ENCODE measurements at places on chromosomes 12 and 14.

DNA sequence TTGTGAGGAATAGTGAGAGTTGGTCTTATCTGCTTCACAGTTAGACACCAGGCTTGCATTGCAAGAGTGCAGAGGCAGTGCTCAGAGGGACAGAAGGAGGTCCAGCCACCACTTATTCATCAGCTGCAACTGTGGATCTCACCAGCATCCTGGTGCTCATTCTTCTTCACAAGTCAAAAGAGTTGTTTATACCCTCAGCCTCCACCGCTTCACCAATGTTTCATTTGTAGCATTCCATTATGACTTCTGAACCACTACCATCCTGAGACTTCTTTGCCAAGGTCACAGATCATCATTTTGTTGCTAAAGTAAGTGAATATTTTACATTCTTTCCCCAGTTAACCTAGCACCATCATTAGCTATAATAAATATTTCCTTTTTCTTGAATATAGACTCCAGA lies 230.5 kb upstream of the KITLG start:
- no peak for DNase-seq

DNA sequence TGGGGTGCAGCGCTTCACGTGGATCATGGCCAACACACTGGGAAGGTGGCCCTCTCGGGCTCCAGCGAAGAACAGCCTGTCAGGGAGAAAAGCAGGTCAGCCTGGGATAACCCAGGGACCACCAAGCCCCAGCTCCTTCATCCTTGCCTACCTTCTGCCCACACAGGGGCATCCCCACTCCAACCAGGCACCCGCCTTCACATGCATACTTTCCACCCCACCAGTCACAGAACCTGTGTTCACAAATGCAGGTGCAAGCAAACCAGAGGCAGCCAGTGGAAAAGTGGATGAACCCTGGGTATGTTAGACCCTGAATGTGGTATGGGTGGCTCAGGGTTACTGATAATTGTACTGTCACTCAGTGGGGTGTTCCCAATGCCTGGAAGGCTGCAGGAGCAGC lies 12.4 kb upstream of the CEBPE start:
- no peak for DNase-seq

GRCh38 chr12:171276-171675 lies 42.7 kb downstream of the SLC6A12 start:
- DNase-seq: no peak

- no peak for DNase-seq
Measured at GRCh38 chr14:69133206-69134125, 19.5 kb downstream of the DCAF5 start.

DNA sequence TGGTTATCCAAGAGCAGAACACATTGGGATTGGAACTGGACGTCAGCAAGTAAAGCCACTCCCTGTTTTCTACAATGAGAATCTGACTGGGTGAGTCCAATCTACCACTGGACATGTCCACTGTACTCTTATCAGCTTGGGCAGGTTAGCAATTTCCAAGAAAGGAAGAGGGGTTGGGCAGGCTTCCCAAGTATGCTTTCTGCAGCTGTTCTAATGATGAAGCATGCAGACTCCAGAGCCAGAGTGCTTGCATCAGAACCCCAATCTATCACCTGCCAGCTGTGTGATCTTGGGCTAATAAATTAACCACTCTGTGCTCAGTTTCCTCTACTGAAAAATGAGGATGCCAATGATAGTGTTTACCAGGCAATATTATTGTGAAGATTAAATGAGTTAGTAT lies 92.0 kb downstream of the EMP1 start:
- no peak for DNase-seq

GRCh38 chr12:56220611-56221231 lies 1.0 kb downstream of the RNF41 start:
- DNase-seq: no peak

DNA sequence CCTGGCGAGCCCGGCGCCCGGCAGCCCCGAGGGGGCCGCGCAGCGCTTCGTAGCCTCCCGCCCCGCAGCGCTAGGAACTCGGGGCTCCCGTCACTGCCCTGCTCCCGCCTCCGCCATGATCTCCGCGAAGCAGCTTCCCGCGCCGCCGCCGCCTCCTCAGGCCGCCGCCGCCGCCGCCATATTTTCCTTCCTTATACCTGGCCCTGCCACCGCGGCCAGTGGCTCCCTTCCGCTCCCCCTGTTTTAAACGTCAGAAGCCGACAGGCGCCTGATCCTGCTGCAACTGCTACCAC lies 286 bp downstream of the PPP4R3A start:
- no peak for DNase-seq

DNA sequence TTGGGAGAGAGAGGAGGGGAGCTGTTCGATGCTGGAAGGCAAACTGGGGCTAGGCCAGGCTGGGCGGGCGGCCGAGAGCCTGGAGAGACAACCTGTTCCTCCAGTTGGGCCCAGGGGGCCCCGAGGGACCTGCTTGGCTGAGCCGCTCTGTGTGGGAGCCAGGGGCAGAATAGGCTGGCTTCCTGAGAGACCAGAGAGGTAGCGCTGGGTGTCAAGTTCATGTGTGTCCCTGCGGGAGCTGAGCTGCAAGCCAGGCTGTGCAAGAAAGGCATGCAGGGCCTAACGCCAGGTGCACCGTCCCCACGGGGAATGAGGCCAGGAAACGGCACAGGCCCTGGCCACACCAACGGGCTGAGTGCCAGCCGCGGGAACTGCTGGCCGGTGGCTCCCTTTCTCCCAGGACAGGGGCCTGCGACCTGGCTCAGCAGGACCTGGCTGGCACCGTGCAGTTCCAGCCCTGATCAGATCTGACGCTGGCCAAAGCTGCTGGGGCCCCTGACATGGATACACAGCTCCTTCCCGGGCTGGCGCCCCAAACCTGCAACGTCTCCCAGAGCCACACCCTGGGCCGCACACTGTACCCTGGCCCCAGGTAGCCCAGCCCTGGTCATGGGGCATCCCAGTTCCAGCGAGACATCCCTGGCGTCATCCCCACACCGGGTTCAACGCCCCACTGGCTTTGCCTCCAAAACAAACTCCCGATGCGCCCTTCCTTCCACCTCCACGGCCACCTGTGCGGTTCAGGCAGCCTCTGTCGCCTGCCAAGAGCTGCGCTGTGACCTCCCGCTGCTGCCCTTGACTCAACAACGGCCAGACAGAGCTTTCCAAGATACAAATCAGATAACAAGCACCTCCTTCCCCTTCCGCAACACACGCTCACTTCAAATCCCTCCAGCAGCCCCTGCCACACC lies 65.0 kb downstream of the RFLNA start:
- no peak for DNase-seq

GRCh38 chr12:27838543-27839185 lies 58.6 kb upstream of the MANSC4 start:
- no peak for DNase-seq

DNA sequence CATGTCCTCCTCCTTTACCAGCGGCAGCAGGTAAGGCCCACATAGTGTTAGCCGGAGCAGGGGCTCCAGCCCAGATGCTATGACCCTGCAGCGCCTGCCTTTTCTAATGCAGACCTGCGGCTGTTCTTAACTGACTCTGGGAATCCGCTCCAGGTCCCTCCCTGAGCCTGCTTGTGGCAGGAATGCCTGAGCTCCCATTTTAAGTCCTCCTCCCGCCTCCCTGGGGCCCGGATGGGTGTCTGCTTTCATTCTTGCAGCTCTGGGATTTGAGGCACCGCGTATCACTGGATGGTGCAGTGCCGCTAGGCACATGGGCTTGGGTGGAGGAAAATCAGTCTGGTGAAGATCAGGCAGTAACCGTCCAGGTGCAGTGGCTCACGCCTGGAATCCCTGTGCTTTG lies 7.6 kb downstream of the TSPAN9 start:
- DNase-seq: no peak

DNA sequence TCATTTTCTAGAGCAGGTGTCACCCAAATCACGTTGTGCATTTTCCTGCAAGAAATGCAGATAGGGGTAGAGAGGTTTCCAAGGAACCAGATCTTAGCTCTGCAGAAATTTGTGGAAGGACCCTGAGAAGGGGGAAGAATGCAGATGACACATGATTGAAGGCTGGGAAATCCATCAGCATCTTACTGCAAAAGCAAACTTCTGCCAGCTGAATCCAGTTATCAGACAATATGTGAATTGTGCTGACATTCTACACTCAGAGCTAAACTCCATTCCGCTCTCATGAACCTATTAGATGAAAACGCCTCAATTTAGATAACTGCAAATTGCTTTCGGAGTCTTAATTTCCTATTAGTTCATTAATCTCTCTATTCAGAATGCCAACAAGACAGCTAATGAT lies 211.3 kb upstream of the NOS1 start:
- DNase-seq: no peak

DNA sequence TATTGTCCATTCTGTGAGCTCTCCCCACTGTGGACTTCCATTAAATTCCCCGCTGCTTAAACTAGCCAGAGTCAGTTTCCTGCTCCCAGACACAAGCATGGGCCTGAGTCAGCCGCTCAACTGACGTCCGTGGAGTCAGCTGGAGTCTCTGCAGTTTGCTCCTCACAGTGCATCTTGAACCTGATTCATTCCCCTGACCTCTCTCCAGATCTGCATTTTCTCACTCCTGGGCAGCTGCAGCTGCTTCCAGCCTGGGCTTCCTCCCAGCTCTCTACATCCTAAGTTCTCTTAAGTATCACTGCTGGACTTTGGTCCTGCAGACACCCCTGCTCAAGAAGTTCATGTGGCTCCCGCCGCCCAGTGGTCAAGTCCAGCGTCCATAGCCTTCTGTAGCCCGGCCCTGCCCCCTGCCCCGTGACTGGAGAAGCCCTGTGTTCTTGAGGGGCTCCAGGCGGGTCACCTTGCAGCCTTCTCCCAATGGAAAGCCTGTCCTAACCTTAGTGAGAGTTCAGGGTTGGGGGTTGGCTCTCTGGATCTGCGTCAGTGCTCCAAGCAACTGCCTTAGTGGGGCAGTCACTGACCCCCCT lies 20.0 kb downstream of the NFKBIA start:
- no peak for DNase-seq

- DNase-seq: no peak
Measured at GRCh38 chr14:63371033-63371432, 52.3 kb upstream of the GPHB5 start.

DNA sequence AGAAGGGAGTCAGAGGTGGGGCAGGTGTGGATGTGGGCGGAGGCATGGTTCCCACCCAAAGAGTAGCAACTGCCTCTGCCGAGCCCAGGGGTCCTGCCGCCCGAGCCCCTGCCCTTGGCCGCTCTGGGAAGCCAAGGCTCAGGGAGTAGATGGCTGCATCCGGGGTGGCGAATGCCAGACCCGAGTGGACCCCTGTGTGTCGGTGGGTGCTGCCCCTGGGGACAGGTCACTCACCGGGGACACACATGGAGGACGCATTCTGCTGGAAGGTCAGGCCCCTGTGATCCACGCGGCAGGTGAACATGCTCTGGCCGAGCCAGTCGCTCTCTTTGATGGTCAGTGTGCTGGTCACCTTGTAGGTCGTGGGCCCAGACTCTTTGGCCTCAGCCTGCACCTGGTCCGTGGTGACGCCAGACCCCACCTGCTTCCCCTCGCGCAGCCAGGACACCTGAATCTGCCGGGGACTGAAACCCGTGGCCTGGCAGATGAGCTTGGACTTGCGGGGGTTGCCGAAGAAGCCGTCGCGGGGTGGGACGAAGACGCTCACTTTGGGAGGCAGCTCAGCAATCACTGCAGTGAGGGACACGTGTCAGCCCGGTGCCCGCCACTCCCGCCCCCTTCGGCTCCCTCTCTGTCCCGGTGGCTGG lies 329.0 kb downstream of the TMEM121 start:
- DNase-seq: no peak

DNA sequence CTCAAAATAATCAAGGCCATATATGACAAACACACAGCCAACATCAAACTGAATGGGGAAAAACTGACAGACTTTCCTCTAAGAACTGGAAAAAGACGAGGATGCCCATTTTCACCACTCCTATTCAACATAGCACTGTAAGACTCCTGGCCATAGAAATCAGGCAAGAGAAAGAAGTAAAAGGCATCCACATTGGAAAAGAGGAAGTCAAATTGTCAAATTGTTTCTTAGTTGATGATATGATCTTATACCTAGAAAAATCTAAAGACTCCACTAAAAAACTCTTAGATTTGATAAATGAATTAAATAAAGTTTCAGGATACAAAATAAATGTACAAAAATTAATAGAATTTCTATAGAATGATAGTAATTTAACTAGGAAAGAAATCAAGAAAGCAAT lies 11.2 kb downstream of the OR8S1 start:
- DNase-seq: no peak

- no peak for DNase-seq
Measured at GRCh38 chr12:106139422-106140171, 843 bp upstream of the NUAK1 start.

DNA sequence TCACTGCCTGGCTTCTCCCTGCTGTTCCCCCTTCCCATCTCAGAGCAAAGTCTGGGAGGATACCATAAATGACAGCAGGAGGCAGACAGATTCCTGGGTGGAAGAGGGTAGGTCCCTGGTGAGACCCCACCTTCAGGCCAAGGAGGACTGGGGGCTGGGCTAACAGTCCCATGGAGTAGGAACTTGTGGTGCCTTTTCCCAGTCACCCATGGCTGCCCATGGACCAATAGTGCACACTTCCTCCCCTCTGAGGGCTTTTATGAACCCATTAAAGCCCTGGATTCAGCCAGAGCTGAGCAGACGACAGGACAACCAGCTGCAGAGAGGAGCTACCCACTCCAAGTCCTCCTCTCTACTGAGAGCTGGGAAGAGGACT lies 36.6 kb upstream of the OR5AU1 start:
- DNase-seq: no peak

DNA sequence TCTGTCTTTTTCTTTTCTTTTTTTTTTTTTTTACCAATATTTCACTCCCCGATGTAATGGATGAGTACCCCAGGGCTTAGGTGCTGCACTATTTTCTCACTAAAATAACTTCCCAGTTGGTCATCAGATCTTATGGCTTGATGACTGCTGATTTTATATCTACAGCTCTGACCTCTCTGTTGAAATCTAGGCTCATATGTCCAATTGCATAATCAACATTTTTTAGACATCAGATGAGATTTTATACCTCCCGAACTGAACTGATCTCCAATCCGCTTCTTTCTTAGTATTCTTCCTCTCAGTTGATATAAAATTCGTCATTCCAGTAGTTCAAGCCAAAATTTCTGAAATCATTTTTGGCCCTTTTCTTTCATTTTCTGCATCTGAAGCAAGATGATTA lies 1236.5 kb downstream of the SLC16A7 start:
- DNase-seq: peak; percentile 33

DNA sequence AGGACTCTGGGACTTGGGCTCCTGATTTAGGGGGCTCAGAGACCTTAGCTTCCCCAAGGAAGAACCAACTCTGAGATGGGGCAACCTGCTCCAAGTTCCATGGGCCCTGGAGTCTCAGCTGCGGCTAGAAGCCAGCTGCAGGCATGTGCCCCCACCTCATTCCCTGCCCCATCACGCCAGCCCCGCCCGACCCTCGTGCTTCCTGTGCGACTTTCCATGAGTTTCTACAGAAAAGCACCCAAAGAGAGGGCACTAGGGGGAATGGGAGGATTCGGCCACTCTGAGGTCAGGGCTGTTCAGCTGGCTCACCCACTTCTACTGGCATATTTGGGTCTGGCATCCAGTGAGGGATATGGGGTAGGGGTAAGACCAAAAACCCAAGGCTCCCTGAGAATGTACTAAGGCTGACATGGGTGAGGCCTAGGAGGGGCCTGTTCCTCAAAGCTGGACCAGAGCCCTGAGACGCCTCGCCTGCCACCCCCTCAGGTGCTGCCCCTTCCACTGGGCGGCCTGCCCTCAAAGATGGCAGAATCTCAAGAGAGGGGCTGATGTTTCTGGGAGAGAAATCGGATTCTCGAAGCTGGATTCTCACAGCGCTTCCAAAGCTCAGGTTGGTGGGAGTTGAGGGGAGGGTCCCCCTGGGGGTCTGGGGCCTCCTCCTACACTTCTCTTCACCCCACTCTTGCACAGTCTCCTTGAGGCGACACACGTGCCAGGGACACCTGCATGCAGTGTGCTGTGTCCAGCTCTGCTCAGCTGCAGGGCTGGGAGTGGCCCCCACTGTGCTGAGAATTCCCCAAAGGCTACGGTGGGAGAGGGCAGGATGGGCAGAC lies 22.1 kb downstream of the FAIM2 start:
- DNase-seq: no peak

All from HS-5 (cell line).